ENCODE measurements at places on chromosomes 1 and 21. TPM values are rescaled to one million over a fixed set of nuclear protein-coding genes. Genes with fewer than 3 reads are reported as not detected.

Gene ACTL8
- total RNA-seq: 0.07 TPM

Gene ZNF695
- total RNA-seq: 0.79 TPM

Gene LY9
- not detected for total RNA-seq

Gene PLA2G4A
- total RNA-seq: 20.1 TPM

Gene C8A
- total RNA-seq: not detected

Gene PDZK1
- total RNA-seq: 0.33 TPM

Gene CA6
- total RNA-seq: not detected

Gene ORC1
- total RNA-seq: 0.99 TPM

Gene GBP6
- not detected for total RNA-seq

Gene GNG12
- total RNA-seq: 184 TPM

Gene GPN2
- total RNA-seq: 15.6 TPM

Gene RGS7
- 1.0 TPM for total RNA-seq

Gene GBP2
- total RNA-seq: 24.2 TPM

Gene RGS16
- 3.1 TPM for total RNA-seq

Gene CFHR3
- total RNA-seq: not detected

Gene FHAD1
- 0.03 TPM for total RNA-seq

Gene RORC
- total RNA-seq: 0.03 TPM

Gene CRABP2
- 13.8 TPM for total RNA-seq

Gene NPHS2
- total RNA-seq: not detected

Gene H3-3A
- 100 TPM for total RNA-seq

Gene TSPAN1
- 0.73 TPM for total RNA-seq

Gene OR2L2
- total RNA-seq: not detected

Gene TTC34
- 0.33 TPM for total RNA-seq

Gene LAD1
- total RNA-seq: not detected

Gene S100A7
- total RNA-seq: not detected

Gene DNAI4
- total RNA-seq: 8.1 TPM

Gene TGFB2
- 56.9 TPM for total RNA-seq

Gene PROX1
- total RNA-seq: 0.07 TPM

Gene CDA
- total RNA-seq: 0.92 TPM
